ENCODE measurements at places on chromosomes 7 and 10.
A peak's percentile ranks its signal among the peaks of the same experiment; 100 is the strongest.

DNA sequence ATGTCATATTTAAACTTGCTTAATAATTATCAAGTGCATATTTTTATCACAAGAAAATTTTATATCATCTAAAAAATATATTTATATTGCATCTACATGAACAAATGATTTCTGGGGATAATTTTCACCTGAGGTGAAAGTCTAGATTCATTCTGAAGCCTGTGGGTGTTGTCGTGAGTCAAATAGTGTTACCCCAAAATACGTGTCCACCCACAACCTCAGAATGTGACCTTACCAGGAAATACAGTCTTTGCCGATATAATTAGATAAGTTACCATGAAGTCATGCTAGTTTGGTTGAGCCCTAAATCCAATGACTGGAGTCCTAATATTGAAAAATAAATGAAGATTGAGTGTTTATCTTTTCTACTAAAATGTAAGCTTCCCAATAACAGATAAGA lies 203.0 kb upstream of the MDFIC start:
- no peak for DNase-seq

GRCh38 chr10:63819753-63820329 lies 298.6 kb downstream of the REEP3 start:
- DNase-seq, result peak; percentile 62

GRCh38 chr10:58174831-58175230 lies 92.9 kb downstream of the IPMK start:
- no peak for DNase-seq

- no peak for DNase-seq
These were observed 618.8 kb upstream of the SEMA3D start for GRCh38 chr7:85805656-85806055.

DNA sequence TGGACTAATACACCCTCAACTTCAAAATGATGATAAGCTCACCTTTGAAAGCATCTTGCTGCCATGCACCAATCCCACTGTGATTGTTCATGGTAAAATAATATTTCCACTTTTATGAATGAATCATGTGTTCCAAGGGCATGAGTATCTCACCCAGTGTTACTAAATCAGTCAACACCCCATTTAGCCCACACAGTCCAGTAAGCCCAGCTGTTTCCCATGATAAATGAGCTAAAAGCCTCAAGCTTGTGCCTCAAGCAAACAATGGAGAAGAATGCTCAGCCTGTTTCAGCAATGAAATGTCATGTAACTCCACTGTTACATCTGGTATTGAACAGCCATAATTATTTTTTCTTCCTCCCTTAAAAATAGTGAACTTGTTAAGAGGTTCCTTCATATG lies 442.5 kb downstream of the XPNPEP1 start:
- DNase-seq, result no peak

DNA sequence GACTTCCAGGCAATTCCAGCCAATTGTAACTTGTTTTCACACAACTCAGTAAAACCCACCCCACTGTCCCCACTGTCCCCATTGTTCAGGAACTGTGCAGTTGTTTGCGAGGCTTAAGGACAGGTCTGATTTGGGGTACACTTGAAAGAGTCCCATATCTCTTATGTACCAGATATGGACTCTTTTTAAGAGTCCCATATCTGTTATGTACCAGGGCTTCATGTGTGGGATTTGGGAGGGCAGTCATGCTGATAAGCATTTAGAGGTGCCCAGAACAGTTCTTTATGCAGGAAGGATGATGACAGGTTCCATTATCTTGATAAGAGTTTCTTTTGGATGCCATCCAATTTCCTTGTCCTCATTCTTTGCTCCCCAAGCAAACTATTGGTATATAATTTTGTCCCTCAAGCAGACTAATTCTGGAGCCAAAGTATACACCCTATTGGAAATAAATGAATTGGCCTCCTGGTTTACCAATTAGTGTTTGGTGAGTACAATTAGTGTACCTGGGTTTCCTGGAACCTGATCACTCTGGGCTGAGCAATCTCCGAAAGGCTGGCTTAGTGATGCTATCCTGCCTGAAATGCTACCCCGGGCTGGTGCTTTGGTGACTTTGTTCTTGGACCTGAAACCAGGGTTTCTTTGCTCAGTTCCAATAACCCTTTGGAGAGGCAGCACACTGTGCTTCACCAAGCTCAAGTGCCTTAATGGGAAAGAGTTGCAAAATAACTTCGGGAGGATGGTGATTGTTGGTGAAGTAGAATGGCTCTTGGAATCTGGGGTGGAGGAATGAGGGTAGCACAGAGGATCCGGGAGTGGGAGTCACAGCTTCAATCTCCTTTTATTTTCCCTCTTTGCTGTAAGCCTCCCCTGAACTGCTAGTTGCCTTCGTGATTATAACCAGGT lies 6.2 kb upstream of the DMBT1 start:
- no peak for DNase-seq

- no peak for DNase-seq
These were observed 52.8 kb upstream of the PTER start for GRCh38 chr10:16384021-16384420.

GRCh38 chr10:10872035-10872673 lies 145.5 kb upstream of the CELF2 start:
- DNase-seq, result peak; percentile 62

GRCh38 chr7:68892236-68892635 lies 706.0 kb upstream of the AUTS2 start:
- DNase-seq, result no peak

DNA sequence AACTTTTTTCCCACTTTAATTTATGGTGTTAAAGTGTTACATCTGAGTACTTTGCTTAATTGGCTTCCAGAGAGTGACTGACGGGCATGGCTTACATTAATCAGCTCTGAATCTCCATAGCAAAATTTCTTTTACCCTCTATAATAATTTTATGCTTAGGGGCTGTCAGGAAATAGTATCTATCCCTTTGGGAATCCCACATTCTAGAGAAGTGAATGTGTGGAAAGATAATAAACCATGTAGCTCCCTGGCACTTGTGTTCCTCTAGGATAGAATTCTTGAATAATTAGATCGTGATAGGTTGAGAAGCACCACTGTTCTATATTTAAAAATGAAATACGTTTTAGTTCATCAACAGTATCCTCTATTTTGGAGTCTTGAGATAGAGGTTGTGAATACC lies 89.6 kb downstream of the DNAJB9 start:
- DNase-seq, result no peak

DNA sequence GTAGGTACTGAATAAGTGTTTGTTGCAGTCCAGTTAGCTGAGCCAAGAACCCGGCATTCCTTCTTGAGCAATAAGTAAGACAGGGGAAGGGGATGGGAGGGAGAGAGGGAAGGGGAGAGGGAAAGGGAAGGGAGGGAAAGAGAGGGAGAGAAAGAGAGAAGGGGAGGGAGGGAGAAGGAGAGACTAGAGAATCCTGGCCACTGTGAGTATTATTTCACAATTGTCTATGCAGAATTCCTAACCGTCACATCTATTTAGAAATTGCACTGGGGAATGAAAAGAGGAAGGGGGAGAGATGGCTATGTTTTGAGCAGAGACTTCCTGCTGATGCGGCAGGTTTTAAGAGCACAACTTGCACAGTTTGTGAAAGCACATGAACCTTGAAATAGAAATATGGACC lies 251.4 kb upstream of the ZMIZ1 start:
- no peak for DNase-seq

GRCh38 chr7:99601656-99602310 lies 3.7 kb downstream of the TMEM225B start:
- no peak for DNase-seq

DNA sequence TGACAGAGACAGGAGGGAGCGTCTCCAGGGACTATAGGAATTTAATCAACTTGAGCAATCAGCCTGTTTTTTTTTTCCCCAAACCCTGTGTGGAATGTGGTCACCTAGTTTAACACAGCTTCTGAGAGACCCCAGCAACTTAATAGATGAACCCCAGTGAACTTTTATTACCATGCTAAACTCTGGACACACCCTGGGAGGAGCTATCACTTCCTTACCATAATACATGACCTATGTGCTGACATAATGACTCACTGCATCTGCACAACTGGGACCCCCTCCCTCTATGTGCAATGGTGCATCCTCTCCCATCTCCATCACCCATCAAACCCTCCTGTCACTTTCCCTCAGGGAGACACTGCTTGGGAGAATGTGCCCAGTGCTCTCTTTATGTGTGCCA lies 83.7 kb downstream of the EPC1 start:
- no peak for DNase-seq

- no peak for DNase-seq
These were observed 504.4 kb downstream of the LRMDA start for GRCh38 chr10:75935650-75936400.

GRCh38 chr7:43123457-43123856 lies 11.0 kb downstream of the HECW1 start:
- DNase-seq, result no peak

DNA sequence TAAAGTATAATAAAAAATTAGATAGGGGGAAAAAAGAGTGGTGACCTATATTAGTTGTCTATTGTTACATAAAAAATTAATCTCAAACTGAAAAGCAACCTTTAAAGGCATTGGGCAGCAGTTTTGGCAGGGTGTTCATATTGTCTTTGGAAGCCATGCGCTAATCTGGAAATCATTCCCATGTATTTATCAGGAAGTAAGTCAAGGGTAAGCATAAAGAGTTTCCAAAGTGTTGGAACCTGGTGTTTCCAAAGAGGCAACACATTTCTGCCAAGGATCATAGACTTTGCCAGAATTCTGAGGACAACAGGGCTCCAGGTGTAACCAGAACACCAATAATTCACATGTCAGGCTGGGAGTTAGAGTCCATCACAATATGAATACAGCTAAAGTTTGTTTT lies 55.7 kb upstream of the EGFR start:
- DNase-seq, result no peak

DNA sequence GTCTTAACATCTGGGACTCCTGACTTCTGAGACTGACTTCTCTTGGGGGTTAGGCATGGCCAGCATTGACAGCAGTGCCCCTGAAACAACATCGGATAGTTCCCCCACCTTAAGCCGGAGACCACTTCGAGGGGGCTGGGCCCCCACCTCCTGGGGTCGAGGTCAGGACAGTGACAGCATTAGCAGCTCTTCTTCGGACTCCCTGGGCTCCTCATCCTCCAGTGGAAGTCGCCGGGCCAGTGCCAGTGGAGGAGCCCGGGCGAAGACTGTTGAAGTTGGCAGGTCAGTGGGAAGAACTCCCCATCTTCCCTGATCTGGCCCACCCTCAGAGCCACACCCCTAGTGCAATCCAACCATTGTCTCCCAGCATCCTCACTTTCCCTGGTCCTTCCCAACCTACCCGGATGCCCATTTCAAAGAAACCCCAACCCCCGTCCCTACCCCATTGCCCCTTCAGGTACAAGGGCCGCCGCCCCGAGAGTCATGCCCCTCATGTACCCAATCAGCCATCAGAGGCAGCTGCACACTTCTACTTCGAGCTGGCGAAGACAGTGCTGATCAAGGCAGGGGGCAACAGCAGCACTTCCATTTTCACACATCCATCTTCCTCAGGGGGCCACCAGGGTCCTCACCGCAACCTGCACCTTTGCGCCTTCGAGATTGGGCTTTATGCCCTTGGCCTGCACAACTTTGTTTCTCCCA lies 12.1 kb downstream of the ZSWIM8 start:
- DNase-seq, result no peak

Data from AG08396 (cell line).